ENCODE measurements at places on chromosomes 2 and 18.

GRCh38 chr2:159065891-159066290 is 97.5 kb downstream of the TANC1 start:
- no peak for DNase-seq

DNA sequence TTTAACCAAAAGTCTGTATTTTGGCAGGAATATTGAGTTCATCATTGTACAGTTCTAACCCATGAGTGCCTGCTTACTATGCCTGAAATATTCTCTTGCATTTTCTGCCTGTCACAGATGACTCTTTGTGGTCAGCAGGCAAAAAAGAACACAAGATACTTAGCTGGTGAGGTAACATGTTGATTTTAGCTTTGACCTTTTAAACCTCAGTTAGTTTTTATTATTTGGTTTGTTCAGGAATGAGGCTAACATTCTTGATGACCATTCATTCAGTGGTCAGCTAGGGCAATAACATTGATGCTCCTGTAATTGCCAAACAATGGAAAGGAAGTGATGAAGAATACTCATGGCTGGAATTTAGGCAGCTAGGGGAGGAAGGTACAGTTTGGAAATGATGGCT is 491.2 kb downstream of the PIK3C3 start:
- DNase-seq = no peak

- DNase-seq = no peak
Measured at GRCh38 chr2:183250061-183250460, 125.8 kb downstream of the NUP35 start.

DNA sequence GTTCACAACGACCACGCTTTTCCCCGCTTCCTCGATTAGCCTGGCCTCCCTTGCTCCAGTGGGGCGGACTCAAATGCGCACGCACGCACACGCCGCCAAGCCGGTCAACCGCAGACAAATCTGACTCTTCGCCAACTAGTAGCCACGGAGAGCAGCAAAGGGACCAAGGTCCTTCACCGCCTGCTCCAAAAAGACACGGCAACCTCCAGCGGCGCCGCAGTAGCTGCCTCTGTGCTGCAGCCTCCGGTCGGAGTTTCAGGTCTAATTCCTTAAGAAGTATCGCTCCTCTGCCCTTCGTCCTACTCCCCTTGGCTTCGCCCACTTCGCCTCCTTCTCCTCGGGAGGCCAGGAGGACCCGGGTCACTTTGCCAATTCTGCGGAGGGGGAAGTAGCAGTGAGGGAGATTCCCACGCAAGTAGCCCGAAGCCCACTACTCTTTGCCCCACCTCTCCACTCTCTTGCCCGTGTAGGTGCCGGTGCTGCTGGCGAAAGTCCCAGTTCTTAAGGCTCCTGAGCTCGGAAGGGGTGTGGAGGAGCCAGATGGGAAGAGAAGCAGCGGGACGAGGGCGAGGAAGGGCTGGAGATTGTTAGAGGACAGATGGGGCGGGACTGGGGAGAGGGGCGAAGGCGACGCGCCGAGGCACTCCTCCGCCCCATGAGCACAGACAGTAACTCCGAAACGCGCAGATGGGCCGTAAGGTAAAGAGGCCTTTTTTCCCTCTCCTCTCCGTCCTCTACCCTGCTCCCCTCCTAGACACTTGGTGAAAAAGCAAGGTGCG is 615 bp downstream of the AKAIN1 start:
- DNase-seq = no peak

DNA sequence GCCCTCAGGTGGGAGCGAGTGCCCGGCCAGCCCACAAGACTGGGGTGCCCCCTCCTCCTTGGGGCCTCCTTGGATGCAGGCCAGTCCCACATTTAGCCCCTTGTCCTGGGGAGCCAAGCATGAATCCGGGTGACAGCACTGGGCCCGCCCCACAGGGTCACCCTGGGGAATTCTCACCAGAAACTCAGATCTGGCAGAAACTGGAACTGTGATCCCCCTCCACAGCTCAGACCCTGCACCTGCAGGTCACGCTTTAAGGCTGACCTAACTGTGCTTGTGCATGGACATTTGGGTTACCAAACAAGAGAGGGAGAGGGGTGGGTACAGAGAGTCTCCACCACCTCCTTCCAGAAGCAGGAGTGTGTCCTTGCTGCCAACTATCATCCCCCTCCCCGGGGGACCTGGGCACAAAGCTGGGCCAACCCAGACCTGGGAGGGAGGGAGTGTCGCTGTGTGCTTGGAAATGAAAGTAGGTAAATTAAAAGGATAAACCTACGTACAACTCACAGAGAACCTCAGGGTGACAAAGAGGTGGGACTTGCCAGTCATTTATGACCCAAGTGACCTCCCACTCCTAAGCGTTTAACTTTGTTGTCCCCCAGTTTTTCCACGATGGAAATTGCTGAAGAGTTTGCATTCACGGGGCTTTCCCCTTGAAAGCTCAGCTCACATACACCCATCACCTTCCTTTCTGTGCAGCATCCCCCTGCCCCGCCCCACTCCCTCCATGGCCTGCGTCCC is 9.1 kb downstream of the ITM2C start:
- no peak for DNase-seq

DNA sequence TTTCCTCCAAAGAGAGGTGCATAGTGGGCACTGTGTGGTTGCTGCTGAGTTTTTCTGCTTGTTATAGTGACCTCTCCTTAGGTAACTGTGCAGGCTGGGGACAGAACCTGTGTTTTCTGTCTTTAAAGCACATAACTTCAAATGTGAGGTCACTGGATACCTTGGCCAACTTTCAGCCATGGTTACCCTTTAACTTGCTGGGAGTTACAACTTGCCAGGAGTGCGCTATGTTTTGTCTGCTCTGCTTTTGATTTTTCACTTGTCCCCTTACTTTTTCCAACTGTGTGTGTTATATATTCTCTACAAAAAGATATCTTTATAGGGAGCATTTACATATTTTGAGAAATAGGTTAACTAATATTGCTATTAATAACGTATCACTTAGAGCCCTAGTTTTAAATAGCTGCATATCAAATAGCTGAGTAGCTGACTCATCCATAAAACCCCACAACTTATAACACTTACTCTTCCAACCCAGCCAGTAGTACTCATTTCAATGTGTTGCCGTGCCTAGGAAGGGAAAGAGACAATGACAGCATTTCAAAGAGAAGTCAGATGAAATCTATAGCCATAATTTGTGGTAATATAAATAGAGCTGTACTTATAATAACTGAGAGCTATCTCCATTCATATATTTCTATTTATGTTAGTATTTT is 51.6 kb downstream of the DPP4 start:
- no peak for DNase-seq

DNA sequence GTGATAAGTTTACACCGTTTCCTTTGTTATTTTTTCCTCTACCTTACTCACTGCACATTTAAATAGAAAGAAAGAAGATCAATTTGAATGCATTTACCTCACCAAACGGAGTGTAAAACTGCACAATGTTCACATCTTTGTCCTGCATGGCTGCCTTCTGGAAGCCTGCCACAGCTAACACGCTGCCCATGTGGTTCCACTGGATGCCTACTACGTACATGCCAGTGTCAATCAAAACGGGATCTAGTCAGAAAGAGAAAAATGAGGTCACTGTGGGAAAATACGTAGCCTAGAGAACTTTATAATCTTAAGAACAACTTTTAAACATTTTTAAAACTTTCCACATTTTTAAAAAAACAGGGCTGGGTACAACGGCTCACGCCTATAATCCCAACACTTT is 16.4 kb downstream of the WDR35 start:
- no peak for DNase-seq

- DNase-seq = no peak
Measured at GRCh38 chr18:43278355-43278754, 1.1 kb upstream of the SYT4 start.

DNA sequence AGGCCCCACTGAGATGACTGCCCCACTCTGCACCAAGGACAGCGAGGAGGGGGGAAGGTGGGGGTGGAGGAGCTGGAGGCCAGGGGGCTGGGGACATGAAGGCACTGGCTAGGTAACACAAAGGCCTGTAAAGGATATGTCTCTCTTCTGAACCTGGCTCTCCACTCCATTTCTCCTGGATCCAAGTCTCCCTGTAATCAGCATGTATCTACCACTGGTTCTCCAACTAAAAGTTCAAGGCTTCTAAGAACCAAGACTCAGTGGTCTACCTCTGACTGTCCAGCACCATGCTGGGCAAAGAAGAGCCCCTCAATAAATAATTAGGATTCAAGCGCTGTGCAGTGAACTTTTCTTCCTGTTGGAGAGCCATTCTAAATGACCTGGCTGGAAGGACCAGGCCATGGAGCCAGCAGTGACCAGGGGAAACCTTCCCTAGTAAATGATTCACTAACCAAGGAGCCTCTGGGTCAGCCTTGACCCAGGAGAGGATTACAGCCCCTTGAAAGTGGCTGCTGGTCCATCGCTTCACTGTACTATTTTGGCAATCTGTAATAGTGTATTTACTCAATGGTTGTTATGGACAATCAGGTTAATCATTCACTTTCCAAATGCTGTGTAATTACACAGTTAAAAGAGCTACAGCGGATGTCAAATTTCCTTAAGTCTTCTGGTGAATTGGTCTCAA is 73.2 kb downstream of the BCL11A start:
- DNase-seq = no peak

- DNase-seq = no peak
Measured at GRCh38 chr2:19255481-19255880, 102.9 kb downstream of the OSR1 start.

DNA sequence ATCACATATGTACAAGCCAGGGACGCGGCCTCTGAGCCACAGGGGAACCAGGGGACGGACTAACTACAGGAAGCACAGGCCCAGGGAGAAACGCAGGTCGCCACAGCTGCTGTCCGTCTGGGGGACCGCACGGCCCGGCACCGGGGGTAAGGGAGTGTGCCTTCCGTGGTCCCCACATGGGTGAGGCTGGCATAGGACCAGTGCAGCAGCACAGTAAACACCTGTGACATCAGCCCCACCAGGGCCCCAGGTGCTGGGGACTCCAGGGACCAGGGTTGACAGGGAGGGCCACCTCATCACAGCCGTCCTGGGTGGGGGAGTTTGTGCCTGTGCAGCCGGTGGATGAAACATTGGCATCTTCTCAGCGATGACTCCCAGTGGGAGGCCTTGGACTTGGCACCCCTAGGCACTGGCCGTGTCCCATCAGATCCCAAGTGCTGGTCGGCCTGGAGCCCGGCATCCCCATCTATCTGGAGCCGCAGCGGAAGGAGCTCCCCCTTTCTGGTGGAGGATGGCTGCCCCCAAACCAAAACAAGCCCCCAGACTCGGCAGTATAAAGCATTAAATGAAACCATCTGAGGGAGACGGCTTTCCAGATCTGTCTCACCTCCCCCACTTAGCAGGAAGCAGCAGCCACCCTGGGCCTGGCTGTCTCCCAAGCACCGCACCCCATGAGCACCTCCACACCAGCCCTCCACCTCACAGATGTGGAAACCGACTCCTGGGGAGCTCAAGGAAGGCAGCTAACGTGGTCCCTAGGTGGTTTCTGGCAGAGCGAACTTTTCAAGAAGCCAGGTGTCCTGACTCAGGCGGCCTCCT is 22.5 kb downstream of the AQP12A start:
- DNase-seq = no peak

GRCh38 chr2:199684832-199685231 is 166.2 kb downstream of the FTCDNL1 start:
- no peak for DNase-seq

DNA sequence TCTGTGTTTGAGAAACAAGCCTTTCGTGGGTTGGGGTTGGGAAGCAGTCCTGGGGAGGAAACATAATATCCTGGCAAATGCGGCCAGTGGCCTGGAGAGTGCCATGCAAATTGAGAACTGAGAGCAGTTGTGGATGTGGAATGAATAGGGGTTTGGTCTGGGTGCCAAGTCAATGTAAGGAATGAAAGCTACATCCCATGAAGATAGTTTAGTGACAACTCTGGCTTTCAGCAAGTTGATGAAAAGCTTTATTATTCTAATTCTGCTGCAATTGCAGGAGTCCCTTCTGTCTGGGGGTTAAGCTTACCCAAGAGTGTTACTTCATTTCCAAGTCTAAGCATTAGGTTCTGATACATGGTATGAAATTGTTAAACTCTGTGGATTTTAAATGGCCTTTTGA is 771.6 kb downstream of the DPP10 start:
- DNase-seq = no peak

DNA sequence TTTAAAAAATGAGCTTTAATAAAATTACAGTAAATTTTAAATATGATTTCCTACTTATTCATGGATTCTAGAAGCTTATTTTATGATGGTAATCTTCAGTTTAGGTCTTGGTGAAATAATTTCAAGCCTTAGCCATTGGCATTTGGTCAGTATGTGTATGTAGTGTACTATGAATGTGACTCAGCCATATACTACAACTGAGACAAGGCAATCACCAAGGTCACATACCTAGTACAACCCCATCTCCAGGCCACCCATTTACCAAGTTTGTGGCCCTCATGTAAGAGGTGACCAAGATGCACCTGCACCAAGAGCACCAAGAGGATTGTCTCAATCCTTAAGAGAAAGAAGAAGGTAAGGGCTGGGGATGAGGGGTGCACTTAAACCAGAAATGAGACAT is 54.8 kb upstream of the FRZB start:
- DNase-seq = no peak

DNA sequence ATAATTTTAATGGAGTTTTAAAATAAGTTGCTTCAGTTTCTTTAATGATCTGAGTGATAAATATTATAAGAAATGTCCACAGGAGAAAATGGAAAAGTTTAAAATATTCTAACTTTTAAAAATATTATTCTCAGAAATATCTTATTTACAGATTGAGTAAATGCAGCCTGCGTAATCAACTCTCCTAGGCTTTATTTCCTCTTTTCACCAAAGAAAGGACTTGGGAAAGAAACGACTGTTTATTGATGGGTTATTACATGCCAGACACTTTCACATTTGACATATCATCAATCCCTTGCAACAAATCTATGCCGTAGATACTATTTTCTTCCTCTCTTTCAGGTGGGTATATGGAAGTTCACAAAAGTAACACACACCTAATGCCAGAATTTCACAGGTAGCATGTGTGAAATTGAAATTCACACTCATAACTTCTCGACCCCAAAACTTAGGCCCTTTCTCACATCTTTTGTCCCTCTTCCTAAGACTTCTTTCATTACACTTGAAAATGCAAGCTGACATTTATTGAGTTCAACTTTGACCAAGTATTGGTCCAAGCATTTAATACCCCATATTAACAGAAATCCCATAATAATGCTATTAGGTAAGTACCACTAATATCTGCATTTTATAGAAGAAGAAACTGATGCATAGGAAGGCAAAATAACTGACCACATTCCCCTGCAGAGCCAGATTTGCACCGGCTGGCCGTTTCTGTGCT is 49.2 kb downstream of the MYOM1 start:
- DNase-seq = no peak

DNA sequence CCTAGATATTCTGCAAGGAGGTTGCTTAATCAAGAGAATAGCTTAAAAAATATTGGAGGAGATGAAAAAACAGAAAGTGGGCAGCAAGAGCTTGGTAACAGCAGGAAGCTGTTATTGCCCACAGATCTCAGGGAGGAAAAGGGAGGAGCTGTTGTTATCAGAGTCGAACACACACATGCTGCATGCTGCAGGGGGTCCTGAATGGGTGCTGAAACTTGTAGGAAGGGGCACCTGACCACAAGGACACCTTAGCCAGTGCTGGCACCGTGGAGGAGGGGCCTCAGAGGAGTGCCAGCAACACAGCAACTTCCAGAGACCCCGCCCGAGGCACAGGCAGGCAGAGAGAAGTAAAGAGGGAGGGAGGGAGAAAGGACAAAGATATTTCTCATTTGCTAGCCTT is 332.9 kb downstream of the SOCS6 start:
- no peak for DNase-seq
